ENCODE measurements at places on chromosomes 4 and X. TPM values are rescaled to one million over a fixed set of nuclear protein-coding genes. Genes with fewer than 3 reads are reported as not detected.
A peak's percentile ranks its signal among the peaks of the same experiment; 100 is the strongest.

The F8A1 gene
- total RNA-seq, result 42.9 TPM

- no peak for DNase-seq
Observed at GRCh38 chr4:179417357-179417756, 1975.1 kb upstream of the AGA start.

The RNF128 gene
- 18.1 TPM for total RNA-seq

The C1QTNF7 gene
- total RNA-seq, result 15.1 TPM

The LIN54 gene
- total RNA-seq, result 9.8 TPM

DNA sequence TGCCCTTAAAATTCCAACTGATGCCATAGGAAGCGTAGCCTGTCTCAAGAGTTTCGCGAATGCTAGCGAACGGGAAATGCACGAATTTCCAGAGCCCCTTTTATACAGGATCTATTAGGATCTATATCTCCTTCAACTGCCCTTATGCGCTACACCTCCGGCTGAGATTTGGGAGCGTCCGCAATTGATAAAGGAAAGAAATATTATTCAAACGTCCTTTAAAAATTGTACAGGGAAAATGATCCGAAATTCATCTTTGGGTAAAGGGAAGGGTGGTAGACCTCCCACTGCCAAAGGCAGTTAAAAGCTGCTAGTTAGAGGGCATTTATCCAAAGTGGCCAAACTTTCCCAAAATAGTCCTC lies 609 bp downstream of the NR3C2 start:
- no peak for DNase-seq

DNA sequence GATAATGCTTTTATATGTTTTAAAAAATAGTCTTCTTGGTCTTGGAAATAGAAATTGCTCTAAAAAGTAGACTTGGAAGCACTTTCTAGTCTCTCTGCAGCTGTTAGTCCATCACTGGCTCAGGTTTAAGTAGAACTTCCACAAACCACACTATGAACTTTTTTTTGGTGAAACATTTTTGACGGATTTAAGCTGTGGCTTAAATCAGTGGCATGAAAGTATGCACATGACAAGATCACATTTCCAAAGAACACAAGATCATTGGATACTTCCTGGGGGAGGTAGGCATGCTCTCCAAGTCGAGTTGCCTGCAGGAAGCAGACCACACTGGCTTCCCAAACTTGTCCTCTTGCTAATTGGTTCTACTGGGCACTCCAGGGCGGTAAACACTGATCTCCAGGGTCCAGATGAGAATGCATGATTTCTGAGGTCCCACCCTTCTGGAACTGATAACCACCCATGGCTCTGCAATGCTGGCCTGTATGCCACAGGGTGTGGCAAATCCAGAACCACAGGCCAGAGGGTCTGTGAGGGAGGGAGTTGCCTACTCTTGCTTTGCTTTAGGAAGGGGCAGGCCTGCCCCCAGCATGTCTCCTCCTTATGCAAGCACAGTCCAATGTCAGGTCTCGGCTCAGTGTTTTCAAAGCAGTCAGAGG lies 331.9 kb upstream of the SFRP2 start:
- DNase-seq, result no peak

DNA sequence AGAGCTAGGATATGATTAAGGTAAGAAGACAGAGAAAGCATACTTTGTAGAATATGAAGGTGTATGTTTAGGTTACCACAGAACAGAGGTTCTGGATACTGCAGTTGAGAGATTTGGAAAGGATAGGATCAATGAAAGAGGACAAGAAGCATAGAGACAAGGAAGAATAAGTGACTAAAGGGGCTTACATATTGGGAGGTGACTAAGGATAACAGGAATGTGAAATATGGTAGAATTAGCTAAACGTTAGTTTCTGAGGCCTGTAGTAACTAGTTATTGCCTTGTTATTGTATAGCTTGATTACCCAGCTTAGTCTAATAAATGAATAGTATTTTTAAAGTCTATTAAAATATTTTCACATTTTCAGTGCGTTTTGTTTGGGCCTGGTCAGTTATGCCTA lies 38.2 kb downstream of the CENPI start:
- no peak for DNase-seq

The SYTL5 gene
- total RNA-seq, result 0.46 TPM

DNA sequence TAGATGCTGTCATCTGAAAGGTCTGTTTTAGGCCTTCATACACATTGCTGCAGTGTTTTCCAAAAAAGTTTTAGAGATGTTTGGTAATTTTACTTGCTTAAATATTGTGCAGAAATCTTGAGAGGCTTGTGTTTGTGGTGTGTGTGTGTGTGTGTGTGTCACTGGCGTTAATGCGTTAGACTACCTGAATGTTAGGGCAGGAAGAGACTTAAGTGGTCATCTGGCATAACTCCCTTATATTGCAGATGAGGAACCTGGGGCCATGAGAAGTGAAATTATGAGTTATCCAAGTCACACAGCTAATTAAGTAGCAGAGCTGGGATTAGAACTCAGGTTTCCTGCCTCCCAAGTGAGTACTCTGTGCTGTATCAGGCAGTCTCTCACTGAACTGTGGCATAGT lies 1.4 kb downstream of the LSM6 start:
- DNase-seq, result no peak

GRCh38 chr4:1660948-1661677 lies 23.0 kb downstream of the FAM53A start:
- DNase-seq, result no peak

GRCh38 chrX:17820100-17820499 lies 41.0 kb downstream of the RAI2 start:
- DNase-seq, result no peak

The PLAC8 gene
- 81.7 TPM for total RNA-seq

- no peak for DNase-seq
Observed at GRCh38 chr4:181761156-181761555, 482.0 kb upstream of the TENM3 start.

The EBP gene
- total RNA-seq, result 93.4 TPM

- no peak for DNase-seq
Observed at GRCh38 chr4:10526429-10527222, 69.4 kb upstream of the ZNF518B start.

- no peak for DNase-seq
Observed at GRCh38 chr4:63578383-63578782, 830.9 kb downstream of the TECRL start.

- DNase-seq, result no peak
Observed at GRCh38 chr4:67746797-67747495, 7.2 kb downstream of the GNRHR start.

GRCh38 chr4:86452924-86453531 lies 93.2 kb upstream of the MAPK10 start:
- DNase-seq, result no peak

- no peak for DNase-seq
Observed at GRCh38 chr4:184439856-184440594, 34.3 kb downstream of the IRF2 start.

- DNase-seq, result no peak
Observed at GRCh38 chr4:69760455-69760854, at the start of gene SULT1B1. Gene SULT1B1 (minus strand): TSS chr4:69760620. CDS start chr4:69755217, 5,403 bp downstream.

- DNase-seq, result no peak
Observed at GRCh38 chr4:101172369-101172768, 175.0 kb downstream of the PPP3CA start.

GRCh38 chr4:3251691-3252479 lies 2.9 kb downstream of the MSANTD1 start:
- peak; percentile 51 for DNase-seq

The TEX11 gene
- total RNA-seq, result not detected

The EDA gene
- 5.5 TPM for total RNA-seq

- no peak for DNase-seq
Observed at GRCh38 chr4:11439836-11440235, 11.1 kb upstream of the HS3ST1 start.

The CLCN5 gene
- 12.2 TPM for total RNA-seq

The CXorf49 gene
- not detected for total RNA-seq

- no peak for DNase-seq
Observed at GRCh38 chrX:39551762-39552161, 546.0 kb downstream of the BCOR start.

DNA sequence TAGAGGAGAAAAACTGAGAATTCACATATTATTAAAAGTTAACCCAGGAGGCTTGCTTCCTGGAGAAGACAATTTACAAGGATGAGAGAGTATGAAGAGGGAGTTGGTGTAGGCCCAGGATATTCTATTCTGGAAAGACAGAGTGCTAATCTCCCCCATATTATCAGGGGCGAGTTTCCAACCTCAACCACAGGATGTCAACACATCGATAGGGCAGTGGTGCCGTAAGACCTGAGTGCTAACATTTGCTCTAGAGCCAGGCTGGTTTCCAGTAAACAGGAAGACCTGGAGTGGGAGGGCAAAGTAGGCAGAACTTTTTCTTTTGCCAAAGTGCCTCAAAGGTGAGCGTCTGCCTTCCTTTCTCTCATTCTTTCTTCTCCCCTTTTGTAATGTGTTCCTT lies 2.8 kb upstream of the AWAT1 start:
- DNase-seq, result no peak

- peak; percentile 89 for DNase-seq
Observed at GRCh38 chr4:57163530-57164459, 53.6 kb upstream of the IGFBP7 start.

DNA sequence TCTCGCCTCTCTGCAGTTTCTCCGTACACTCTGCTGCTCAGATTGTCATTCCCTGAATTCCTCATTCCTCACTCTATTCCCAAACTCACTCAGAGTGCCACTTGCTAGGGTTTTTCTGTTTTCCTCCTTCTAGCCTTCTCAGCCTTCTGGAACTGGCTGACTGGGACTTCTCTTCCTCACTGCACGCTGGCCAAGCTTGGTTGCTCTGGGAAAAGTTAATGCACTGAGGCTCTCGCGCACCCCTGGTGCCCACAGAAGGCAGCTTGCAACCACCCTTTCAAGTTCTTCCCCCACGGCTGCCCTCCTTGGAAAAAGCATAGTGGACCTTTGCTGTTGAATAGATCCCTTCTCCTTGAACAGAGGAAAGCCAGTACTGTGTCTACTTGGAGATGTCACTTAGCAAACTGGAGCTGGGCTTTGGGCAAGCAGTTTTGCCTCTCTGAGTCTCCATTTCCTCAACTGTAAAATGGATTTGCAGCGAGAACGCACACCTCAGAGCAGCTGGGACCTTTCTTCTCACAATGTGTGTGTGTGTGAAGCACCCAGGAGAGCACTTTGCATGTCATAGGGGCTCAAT lies 6.0 kb upstream of the CCKAR start:
- DNase-seq, result no peak

The KIF4A gene
- total RNA-seq, result 0.75 TPM

The SPACA5 gene
- total RNA-seq, result not detected

DNA sequence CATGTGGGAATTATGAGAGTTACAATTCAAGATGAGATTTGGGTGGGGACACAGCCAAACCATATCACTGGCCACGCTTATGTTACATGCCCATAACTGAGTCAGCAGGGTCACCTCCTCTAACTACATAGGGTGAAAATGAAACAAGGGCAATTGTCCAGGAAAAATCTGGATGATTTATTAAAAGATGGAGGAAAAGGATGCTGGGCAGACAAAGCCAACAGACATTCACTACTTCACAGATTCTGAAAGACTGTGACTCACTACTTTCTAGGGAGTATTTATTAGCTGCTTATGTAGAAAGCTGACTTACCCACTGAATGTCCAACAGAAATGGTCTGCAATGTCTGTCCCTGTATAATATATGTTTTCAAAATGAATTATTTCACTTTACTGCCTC lies 72.4 kb downstream of the APBB2 start:
- no peak for DNase-seq

The SH3RF1 gene
- 33.8 TPM for total RNA-seq

- DNase-seq, result no peak
Observed at GRCh38 chr4:149518471-149518870, 297.2 kb downstream of the IQCM start.

The NKX3-2 gene
- total RNA-seq, result not detected

DNA sequence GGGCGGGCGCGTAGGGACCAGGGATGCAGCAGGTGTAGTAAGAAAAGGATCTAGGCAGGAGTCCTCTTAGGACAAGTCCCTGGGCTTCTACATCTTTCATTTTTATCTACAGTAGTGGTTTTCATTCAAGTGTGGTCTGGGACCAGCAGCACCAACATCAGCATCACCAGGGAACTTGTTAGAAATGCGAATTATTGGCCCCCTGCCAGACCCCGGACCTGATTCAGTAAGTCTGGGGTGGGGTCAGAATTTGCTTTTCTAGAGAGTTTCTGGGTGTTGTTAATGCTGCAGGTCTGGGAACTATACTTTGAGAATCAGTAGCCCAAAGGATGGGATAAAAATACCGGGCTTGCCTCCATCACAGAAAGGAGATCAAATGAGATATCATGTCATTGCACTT lies 1.3 kb upstream of the PCYT1B start:
- DNase-seq, result no peak

The CRMP1 gene
- 6.1 TPM for total RNA-seq

- DNase-seq, result no peak
Observed at GRCh38 chr4:7726665-7727413, 212.8 kb downstream of the AFAP1 start.

GRCh38 chr4:170853422-170854021 lies 763.8 kb upstream of the AADAT start:
- peak; percentile 76 for DNase-seq

DNA sequence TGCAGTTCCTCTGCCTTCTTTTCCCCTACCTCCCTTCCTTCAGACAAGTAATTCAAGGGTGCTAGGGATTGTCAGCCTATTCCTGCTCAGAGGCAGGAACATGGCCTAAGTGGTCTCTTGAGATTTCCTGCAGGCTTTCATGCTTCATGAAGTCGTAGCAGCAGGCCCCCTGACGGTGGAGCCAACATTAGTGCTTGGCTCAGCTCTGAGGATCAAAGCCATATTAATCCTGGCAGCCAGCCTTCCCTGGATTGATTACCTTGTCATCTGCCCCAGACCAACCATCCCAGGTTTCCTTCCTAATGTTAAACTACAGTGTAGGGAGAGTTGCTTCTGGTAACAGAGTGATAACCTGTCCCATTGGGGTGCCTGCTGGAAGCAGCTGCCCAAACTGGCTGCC lies 84.1 kb downstream of the SLC16A2 start:
- no peak for DNase-seq

DNA sequence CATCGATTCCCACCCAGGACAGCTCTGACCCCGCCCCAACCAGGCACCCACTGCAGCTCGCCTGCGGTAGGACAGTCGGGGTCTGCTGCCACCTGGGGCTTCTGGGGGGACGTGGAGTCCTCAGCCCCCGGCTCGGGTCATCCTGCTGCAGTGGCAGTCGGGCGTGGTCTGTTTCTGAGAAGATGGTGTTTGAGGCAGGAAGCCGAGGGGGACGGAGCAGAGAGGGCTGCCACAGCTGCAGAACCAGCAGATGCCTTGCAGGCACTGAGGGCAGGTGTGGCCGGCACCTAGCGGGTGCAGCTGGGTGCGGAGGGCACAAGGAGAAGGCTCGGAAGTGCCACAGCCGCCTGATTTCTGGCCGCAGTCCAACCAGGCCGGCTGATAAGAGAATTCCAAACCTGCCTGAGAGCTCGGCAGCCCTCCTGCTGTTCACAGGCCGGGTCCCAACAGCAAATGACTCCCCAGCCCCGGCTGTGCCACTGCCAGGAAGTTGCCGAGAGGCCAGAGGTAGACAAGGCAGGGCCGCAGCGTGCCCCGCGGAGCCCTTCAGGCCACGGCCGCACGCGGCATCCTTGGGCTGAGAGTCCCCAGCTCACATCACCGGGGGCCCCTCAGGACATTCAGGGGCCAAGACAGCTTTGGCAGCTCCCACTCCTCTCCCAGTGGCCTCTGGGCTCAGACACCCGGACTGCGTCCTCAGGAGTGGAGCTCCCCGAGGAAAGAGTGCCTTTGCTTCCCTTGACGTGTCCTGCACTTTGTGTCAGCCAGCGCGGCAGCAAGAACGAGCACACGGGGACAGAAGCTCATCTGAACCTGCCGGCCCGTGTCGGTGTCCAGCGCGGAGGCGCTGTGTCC lies 9.4 kb upstream of the CPLX1 start:
- peak; percentile 74 for DNase-seq
